ENCODE measurements at places on chromosomes 3 and 15.

DNA sequence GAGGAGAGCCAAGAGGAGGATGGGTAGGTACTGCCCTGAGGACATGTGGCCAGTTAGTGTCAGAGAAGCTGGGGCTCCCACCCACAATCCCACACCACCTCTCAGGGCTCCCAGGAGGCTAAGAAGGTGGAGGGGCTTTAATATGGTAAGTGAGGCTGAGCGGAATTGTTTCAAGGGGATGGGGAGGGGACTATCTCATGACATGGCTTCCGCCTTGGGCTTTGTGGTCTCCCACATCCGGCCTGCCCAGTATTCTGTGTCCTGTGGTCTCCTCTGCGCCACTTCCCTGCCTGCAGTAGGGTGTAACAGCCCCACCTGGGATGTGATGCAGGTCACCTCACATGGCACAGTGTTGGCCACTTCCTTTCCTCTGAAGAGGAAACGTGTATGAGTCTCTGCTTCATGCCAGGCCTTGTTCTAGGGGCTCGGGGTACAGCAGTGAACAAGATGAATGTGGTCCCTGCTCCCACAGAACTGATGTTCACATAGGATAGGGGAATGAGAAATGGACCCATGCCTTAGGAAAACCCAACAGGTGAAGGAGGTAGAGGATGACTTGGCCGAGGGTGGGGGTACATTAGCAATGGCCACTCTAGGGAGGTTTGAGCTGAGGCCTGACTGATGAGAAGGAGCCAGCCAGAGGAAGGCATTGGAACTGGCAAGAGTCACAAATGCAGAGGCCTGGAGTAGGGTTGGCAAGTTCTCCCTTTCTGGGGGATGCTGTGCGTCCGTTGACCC, 3.2 kb downstream of the NEIL1 start:
- DNase-seq, result no peak

DNA sequence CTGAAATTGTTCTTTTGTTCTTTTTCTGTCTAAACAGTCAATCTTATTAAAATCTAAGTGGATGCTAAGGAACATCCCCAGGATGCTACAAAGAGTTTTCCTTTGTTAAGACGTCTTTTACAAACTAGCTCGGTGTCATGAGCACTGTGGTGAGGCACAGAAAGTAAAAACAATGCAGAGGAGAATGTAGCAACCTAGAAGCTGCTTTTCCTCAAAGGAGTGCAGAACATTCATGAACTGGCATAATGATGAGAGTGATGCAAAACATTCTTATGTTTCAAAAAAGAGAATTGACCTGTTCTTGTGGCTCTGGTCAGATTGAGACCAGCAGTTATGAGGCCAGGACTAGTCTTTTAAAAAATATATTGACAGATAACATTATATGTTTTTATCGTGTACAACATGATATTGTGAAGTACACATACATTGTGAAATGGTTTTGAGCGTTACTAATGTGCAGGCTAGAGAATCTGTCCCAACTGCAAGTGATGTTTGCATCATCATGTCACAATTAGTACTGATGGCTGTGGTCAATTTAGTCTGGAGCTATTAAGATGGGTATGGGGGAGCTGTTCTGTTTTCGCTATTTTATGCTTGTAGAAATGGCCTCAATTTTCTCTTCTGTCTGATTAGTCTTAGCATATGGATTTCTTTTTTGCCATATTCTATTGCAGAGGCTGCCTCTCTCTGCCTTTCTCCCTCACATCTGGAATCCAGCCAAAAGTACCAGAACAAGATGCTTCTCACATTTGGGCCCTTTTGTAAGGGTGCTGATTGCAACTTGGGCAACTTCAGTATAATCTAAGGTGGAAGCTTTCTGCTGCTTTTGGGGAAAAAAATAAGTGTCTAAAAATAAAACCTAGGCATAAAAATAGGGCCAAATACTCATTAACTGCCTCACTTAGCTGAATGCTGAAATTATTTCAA, 50.2 kb downstream of the HHLA2 start:
- DNase-seq, result no peak

- DNase-seq, result no peak
Measured at GRCh38 chr15:98923171-98923570, 84.4 kb downstream of the PGPEP1L start.

GRCh38 chr3:27319847-27320526, 49.2 kb downstream of the NEK10 start:
- no peak for DNase-seq

- no peak for DNase-seq
Measured at GRCh38 chr3:64539451-64540196, 148.2 kb downstream of the ADAMTS9 start.

All from left renal cortex interstitium (tissue), 4 donors.